Amniotic stem cell (primary cell): ENCODE measurements at places on chromosomes 4 and X.

- DNase-seq: no peak
Measured at GRCh38 chr4:2570551-2571222, 34.2 kb downstream of the FAM193A start.

- no peak for DNase-seq
Measured at GRCh38 chr4:4633431-4633830, 91.6 kb upstream of the STX18 start.

DNA sequence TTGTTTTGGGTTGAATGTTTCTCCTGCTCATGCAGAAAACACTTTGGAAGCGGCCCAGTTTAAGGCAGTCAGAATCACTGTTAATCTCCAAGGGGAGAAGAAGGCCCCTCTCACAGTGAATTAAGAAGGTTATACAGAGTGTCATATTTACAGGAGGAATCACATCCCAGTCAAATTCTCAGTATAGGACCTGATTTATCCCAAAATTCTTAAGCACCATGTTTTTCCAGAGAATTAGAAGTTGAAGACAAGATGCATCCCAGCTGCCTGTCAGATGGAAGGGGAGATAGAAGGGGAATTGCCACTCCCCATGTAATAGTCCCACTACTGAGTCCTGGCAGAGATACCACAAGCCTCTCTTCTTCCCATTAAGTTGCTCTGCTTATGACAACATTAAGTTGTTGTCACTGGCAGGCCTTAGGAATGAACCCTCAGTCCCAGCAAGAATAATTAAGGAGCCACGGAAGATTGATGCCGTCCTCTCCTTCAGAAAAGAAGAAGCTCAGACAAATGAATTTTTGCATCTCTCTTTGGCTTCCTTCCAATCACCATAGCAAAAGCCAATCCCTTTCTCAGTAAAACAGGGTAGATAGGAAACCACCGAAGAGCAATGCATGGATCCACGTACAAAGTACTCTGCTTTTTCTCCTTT lies 138.4 kb downstream of the LDB2 start:
- no peak for DNase-seq

- DNase-seq: peak; percentile 34
Measured at GRCh38 chrX:136694431-136695087, 46.6 kb downstream of the CD40LG start.

DNA sequence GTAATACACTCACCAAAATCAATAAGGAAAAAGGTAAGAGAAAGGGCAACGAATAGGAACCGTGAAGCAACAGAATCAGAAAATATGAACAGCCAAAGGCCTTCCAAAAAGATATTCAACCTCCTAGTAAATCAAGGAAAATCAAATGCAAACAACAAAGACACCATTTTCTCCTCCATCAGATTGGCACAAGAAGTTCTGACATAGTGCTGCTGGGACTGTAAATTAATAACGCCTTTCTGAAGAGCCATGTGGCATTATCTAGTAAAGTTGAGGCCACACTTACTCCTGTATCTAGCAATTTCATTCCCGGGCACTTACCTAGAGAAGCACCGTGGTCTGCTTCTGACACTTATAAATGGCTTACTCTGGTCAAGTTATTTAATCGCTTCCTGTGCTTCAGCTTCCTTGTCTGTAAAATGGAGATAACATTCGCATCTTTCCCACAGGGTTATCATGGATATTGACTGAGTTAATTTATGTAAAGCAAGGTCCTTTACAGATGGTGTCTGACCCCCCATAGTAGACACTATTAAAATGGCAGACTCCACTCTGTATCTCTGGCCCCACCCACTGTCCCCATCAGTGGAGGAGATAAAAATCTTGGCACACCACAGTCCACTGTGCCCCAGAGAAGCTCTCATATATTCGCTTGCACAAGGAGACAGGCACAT lies 20.5 kb upstream of the ENPP6 start:
- DNase-seq: no peak

DNA sequence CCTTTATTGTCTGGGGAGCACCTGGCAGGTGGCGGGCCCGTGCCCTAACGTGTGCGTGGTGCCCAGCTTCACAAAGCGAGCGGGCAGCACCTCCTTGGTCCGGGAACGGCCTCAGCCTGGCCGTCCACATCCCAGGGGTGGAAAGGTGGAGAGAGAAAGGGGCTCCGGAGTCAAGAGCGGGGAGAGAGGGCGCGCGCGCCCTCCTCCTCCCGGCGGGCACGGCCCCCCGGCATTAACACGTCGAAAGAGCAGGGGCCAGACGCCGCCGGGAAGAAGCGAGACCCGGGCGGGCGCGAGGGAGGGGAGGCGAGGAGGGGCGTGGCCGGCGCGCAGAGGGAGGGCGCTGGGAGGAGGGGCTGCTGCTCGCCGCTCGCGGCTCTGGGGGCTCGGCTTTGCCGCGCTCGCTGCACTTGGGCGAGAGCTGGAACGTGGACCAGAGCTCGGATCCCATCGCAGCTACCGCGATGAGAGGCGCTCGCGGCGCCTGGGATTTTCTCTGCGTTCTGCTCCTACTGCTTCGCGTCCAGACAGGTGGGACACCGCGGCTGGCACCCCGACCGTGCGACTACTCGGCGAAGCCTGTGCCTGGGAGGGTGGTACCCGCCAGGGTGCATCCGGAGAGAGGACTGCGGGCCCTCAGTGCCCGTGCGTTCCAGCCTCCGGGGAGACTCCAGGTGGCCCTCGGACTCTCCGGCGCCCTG lies at the start of gene KIT:
TSS of gene KIT (plus strand) at position 407 of the 701 bp plus-strand sequence. CDS start at position 465, 58 bp downstream.
- DNase-seq: peak; percentile 30

GRCh38 chr4:122140834-122141233 lies 11.3 kb upstream of the BLTP1 start:
- DNase-seq: no peak

DNA sequence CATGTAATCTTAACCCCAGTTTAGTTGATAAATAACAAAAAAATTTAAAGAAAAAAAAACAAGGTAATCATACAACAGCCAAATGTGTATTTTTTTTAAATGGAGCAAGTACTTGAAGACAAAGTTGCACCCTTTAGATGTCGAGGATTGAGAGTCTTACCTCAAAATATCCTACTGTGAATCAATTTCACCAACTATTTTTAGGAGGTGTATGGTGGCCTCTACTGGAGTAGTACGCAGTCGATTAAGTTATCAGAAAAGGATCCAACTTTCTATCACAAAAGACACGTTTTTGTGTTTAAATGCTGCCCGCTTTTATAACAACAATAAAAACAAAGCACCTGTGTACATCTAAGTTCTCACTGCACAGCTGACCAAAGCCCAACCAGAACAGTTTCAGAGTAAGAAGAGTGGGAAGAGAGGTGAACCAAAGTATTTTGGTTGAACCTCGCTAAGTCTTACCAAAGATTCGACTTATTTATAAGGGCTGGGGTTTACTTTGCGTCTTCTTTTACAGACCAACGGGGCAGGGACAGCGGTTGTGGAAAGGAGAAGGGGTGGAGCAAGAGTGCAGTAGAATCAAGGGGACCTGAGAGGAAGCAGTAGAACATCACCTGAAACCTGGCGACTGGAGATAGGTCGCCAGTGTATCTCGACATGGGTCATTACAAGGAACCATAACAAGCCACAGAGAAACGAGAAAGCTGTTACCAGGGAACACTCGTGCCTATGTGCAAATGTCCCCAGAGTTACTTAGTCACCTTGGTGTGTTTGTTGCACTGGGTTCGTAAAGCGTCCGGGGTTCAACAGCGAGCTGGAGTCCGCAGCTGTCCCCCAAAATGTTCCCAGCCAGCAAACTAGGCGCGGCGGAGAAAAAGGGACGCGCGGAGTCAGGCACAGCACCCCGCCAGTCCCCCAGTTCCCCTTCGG lies 1.1 kb downstream of the RPS6KA6 start:
- no peak for DNase-seq

DNA sequence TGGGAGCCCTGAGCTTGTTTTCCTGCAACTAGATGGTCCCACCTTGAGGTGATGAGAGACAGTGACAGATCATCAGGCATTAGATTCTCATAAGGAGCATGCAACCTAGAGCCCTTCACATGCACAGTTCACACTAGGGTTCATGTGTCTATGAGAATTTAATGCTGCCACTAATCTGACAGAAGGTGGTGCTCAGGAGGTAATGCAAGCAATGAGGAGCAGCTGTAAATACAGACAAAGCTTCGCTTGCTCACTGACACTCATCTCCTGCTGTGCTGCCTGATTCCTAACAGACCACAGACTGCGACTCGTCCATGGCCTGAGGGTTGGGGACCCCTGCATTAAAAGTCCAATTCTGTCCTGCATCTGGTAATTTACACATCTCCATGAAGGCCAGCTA lies 141.6 kb downstream of the KCNIP4 start:
- no peak for DNase-seq

- DNase-seq: peak; percentile 21
Measured at GRCh38 chr4:134544303-134544770, 342.7 kb upstream of the PABPC4L start.

GRCh38 chrX:153902385-153902784 lies 2.1 kb upstream of the AVPR2 start:
- no peak for DNase-seq

GRCh38 chrX:148084611-148085010 lies 103.5 kb downstream of the FMR1NB start:
- no peak for DNase-seq

GRCh38 chrX:23435575-23435974 lies 100.9 kb downstream of the PTCHD1 start:
- DNase-seq: no peak

GRCh38 chr4:186201535-186202230 lies 10.3 kb downstream of the CYP4V2 start:
- no peak for DNase-seq

- DNase-seq: no peak
Measured at GRCh38 chr4:13054420-13054970, 429.6 kb downstream of the RAB28 start.

- DNase-seq: no peak
Measured at GRCh38 chrX:41895826-41896225, 27.5 kb downstream of the CASK start.

GRCh38 chr4:166277401-166277800 lies 404.4 kb downstream of the TLL1 start:
- DNase-seq: no peak

DNA sequence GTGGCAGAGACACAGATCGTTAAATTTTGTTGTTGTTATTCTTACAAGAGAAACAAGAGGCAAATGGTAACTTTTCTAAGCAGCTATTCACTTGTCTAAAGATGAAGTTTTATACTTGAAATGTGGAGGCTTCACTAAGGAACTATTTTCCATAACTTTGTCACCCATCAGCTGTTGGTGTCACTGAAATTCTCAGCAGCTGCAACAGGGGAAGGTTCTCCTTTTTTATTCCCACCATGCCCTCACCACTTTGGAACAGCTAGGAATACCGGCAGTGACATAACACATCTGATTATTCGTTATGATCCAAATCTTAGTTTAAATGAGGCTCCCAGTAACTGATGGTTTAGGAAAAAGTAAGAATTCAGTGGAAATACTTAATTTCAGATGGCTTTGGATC lies 147.0 kb upstream of the LEF1 start:
- no peak for DNase-seq

DNA sequence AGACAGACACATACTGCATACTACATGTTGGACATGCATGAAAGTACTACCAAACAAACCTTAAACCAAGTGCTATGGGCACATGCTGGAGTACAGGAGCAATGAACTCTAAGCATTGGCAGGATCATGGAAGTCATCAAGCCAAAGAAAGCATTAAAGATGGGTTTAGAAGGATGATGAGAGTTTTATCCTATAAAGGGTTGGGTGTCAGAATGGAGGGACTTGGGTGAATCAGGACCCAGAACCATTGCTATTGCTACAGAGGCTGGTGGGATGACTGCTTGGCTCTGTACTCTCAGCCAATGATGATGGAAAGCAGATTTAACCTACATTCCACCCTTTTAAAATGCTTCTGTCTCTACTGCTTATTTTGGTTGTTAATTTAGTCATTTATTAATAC lies 233.9 kb upstream of the EDA2R start:
- DNase-seq: no peak
